ENCODE measurements at places on chromosomes 4 and X. TPM values are rescaled to one million over a fixed set of nuclear protein-coding genes. Genes with fewer than 3 reads are reported as not detected.
A peak's percentile ranks its signal among the peaks of the same experiment; 100 is the strongest.

DNA sequence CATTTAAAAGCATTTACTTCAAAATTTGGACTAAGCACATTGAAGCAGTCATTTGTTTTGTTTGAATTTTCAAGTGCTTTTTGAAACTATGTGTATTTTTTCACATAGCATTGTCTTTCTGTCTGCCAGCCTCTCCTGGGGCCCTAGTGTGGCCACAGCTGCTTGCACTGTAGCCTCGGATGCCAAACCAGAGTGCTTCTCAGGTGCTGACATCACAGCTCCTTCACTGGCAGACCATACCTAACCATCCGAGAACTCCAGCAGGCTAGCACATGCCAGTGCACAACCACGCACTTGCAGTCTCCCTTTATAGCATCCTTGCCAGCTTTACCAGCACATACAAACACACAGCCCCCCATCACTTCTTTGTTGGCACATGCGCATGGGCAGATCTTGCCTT is 1019.7 kb downstream of the STPG2 start:
- no peaks in the 10 kb centered on the region for H3K36me3 ChIP-seq
- H3K4me3 ChIP-seq = no peak overlapping the region
- no peak overlapping the region for H3K27ac ChIP-seq
- H3K27me3 ChIP-seq = no peaks in the 10 kb centered on the region
- peak; percentile 95 for DNase-seq
- H3K4me1 ChIP-seq = peaks cover 5% of the 10 kb centered on the region

- no peaks in the 10 kb centered on the region for H3K4me1 ChIP-seq
- H3K27ac ChIP-seq = no peak overlapping the region
- no peak for DNase-seq
- no peaks in the 10 kb centered on the region for H3K27me3 ChIP-seq
Measured at GRCh38 chrX:73262991-73263390, 48.3 kb upstream of the NAP1L2 start.

DNA sequence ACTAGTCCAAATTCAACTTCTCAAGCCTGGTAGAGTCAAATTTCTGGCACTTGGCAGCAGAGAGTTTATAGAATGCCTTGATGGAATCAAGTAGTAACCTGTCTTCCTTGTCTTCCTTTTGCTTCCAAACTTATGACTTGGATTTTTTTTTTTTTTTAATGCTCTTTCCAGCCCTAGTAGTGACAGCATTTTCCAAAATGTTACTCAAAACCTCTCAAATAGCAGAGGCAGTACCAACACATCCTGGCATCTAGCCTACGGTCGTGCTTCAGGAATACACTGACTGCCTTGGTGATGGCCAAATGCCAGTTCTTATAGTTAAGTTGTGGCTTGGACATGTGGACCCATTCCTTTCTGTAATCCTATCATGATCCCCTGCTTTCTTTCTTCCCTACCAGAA is 46.0 kb downstream of the GALNT7 start:
- no peak overlapping the region for H3K4me3 ChIP-seq
- peak; percentile 82 for DNase-seq
- no peaks in the 10 kb centered on the region for H3K27me3 ChIP-seq
- no peak overlapping the region for H3K27ac ChIP-seq
- no peaks in the 10 kb centered on the region for H3K36me3 ChIP-seq

DNA sequence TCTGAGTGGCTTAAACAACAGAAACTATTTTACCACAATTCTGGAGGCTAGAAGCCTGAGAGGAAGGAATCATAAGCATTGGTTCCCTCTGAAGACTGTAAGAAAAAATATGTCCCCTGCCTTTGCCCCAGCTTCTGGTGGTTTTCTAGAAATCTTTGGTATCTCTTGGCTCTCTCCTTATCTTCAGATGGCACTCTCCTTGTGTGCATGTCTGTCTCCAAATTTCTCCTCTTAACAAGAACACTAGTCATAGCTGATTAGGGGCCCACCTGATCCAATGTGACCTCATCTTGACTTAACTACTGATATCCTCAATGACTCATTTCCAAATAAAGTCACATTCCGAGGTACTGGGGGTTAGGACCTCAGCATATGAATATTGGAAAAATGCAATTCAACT is 635.0 kb upstream of the NR3C2 start:
- H3K27ac ChIP-seq = no peak overlapping the region
- H3K36me3 ChIP-seq = no peaks in the 10 kb centered on the region
- no peak for DNase-seq
- H3K4me1 ChIP-seq = no peaks in the 10 kb centered on the region

GRCh38 chr4:2929469-2929868 is 33.7 kb downstream of the NOP14 start:
- H3K27me3 ChIP-seq = no peaks in the 10 kb centered on the region
- DNase-seq = no peak
- peaks cover 52% of the 10 kb centered on the region for H3K4me1 ChIP-seq
- H3K27ac ChIP-seq = peak overlapping the region; percentile 88

DNA sequence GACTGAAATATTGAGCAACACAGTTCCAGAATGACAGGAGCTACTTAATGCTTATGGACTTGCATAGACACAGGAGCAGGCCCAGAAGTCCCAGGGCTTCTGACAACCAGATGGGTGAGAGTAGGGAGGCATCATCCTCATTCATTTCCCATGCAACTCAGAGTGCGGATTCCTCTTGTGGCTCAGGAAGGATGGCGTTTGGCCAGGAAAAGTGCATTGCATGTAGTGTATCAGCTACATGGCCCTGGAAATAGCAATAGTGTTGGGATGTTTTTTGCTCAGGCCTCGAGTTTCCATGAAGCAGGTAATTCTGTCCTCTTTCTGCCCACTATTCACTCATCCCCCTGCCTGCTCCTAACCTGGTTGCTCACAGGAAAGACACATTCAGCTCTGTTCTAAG is 136.6 kb downstream of the PDGFRA start:
- no peak overlapping the region for H3K27ac ChIP-seq
- no peaks in the 10 kb centered on the region for H3K27me3 ChIP-seq
- peaks cover 4% of the 10 kb centered on the region for H3K4me1 ChIP-seq
- DNase-seq = no peak
- no peak overlapping the region for H3K4me3 ChIP-seq

The COX7B2 gene
- not detected for total RNA-seq

Data from thyroid gland (tissue), 4 donors.